Astrocyte of the cerebellum (primary cell): ENCODE measurements at places on chromosomes 2 and 18.

GRCh38 chr18:9750112-9750511, 42.0 kb downstream of the RAB31 start:
- no peak for DNase-seq

- no peak for DNase-seq
Measured at GRCh38 chr2:3491716-3492474, 27.4 kb downstream of the ADI1 start.

DNA sequence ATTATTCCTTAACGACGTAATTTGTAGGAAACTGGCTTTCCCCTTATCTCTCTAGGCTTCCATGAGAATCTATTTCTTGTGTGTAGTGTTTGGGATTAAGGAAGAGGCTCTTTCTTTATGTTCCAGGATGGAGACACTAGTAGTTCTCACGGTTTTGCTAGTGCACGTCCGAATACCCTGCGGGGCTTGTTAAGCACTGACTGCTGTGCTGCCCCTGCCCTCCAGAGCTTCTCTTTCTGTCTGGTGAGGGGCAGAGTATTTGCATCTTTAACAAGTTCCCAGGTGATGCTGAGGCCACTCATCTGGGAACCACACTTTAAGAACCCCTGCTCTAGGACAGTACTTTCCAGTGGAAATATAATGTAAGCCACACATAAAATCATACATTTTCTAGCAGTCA, 76.4 kb downstream of the SPATS2L start:
- no peak for DNase-seq

DNA sequence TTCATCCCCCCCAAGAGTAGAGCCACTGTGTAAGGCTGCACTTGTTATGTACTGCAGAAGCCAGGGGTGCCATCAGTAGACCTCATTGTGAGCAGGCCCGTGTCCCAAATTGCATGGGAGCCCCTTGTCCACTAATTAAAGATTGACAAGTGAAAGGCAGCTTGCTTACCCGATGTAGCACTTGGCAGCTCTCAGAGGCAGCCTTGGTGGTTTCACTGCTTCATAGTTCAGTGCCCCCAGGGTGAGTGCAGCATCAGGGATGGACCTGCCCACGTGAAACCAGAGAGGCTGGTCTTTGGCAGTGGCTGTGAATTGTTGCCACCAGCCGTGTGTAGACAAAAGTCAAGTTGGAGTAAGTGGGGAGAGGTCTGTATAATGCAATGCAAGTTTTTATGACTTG, 13.3 kb downstream of the TUBB6 start:
- no peak for DNase-seq

DNA sequence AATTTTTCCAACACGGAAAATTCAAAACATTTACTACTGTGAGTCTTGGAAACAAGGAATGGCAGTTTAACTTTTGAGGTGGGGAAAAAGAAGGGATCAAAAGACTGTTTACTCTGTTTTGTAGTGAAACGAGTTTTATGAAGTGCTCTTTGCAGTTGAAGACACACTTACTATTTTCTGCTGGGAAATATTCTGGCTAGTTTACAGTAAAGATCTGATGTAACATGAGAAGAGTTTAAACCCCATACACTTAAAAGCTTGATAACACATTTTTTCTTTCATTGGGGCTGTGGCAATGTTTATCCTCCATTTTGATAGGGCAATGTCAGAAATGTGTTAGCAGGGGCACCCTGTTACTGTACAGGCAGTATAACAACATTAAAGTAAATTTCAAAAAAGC, 124.9 kb upstream of the SMAD7 start:
- DNase-seq, result no peak

DNA sequence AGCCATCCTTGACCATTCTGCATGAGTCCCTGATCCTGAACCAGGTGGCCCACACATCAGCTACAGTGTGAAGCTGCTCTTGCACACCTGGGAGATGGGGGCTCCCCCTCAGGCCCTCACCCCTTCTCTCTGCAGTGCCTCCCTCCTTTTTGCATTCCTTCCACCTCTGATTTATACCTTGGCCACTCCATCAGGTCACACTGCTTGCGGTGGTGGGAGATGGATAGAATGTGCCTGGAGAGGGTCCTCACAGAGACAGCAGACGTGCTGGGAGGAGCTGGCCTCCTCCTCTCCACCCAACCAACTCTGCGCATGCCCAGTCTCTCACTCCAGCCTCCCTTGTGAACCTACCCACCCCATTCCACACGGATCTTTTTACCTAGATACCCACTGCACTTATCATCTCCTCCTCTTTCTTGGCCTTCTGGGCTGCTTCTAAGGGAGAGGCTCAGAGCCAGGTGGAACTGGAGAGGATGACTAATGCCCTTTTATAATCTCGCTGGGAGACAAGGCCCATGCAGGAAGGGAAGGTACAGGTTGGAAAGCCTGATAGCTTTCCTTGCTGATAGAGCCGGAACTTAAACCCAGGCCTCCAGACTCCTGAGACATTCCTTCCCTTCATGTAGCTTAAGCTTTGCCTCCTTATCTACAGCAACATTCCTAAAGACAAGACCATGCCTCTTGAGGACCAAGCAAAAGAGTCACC, 205.1 kb downstream of the ZBTB7C start:
- DNase-seq, result no peak

DNA sequence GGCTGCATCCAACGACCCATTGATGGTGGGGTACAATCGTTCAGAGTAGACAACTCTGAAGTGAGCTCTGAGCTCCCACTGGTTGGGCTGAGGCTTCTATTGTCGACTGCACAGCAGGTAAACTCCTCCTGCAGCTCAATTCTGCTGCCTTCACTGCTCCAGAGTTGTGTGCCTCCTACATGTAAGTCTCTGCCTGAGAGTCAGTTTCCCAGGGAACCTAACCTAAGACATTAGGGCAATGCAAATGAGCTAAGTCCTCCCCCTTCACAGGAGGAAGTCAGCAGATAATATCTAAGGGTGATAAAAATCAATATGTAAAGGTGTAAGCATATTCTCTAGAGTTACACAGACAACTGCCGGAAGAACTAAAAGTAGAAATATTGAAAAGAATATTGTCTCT, 22.5 kb upstream of the ACYP2 start:
- no peak for DNase-seq

DNA sequence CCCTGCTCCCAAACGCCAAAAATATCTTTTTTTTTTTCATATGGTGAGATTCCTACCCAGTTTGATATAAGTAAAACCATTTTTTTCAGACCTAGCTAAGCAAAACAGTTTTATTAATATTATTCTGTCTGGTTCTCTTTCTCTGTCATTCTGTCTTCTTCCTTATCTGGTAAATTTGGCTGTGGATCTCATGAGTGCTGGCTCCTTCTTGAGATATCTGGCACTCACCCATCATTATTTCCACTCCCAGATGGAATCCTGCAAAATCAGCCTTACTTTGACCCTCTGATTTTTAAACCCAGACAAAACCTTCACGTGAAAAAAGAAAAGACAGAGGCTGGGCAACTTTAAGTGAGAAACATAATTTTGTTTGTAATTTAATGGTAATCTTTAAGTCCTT, 373.6 kb downstream of the NYAP2 start:
- no peak for DNase-seq

- DNase-seq, result no peak
Measured at GRCh38 chr2:55416786-55417568, 2.7 kb downstream of the CCDC88A start.

DNA sequence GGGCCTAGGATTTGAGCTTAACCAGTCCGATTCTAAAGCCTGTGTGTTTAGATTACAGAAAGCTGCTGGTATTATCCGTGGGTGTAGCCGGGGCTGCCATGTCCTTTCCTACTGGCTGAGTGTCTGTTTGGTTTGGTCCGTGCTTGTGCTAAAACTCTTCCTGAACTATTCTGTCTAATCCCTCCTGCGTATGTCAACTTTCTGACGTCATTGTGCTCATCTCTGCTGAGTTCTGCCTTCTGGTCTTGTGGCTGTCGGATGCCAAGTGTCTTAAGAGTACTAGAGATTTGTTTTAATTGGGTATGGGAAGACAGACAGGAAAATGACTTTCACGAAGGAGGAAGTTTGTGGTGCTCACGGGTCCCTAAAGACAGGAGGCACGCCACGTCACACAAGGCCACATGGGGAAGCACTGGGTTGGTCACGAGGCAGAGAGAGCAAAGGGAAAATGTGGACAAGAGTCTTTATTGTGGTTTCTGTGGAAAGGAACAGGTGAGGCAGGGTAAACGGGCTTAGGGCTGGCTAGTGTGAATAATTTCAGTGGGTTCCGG, 31.8 kb upstream of the NTSR2 start:
- no peak for DNase-seq
